ENCODE measurements at places on chromosomes 16 and 17. TPM values are rescaled to one million over a fixed set of nuclear protein-coding genes. Genes with fewer than 3 reads are reported as not detected.
A peak's percentile ranks its signal among the peaks of the same experiment; 100 is the strongest.

GRCh38 chr17:59311051-59311468 is 20.4 kb upstream of the YPEL2 start:
- DNase-seq = no peak

DNA sequence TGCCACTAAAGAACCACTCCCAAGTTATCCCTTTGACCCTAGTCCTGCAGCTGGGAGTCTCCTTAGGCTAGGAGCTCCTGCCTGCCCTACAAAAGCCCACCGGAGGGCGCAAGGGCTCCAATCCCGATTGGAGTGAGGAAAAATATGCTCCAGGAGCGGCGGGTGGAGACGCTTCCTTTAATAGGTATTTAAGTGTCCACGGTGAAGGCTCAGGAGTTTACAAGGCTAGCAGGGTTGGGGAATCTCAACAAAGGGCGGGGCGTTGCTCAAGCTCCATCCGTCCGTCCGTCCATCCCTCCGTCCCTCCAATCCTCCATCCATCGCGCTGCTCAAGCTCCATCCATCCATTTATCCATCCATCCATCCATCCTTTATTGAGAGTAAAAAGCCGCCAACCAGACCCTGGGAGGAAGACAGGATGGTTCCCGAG is 556 bp upstream of the SPNS1 start:
- DNase-seq = peak; percentile 59

- DNase-seq = no peak
Measured at GRCh38 chr17:13725288-13725990, 123.7 kb upstream of the HS3ST3A1 start.

GRCh38 chr16:18969050-18969854 is 14.5 kb upstream of the TMC7 start:
- peak; percentile 79 for DNase-seq

GRCh38 chr17:55433029-55433628 is 11.5 kb upstream of the MMD start:
- DNase-seq = no peak

- no peak for DNase-seq
Measured at GRCh38 chr17:76626442-76626841, 17.1 kb downstream of the ST6GALNAC1 start.

Gene PPY
- polyA plus RNA-seq = 0.74 TPM

Gene C17orf78
- 0.26 TPM for polyA plus RNA-seq

Gene TBL3
- polyA plus RNA-seq = 32.6 TPM

All from left lung (tissue), 14 donors.